Stimulated activated CD4-positive, alpha-beta T cell treated with anti-CD3 and anti-CD28 coated beads, Interleukin-1b, Interleukin-23, amount 100 ng/mL, for 24 hours (primary cell): ENCODE measurements at places on chromosomes 1 and 21.

DNA sequence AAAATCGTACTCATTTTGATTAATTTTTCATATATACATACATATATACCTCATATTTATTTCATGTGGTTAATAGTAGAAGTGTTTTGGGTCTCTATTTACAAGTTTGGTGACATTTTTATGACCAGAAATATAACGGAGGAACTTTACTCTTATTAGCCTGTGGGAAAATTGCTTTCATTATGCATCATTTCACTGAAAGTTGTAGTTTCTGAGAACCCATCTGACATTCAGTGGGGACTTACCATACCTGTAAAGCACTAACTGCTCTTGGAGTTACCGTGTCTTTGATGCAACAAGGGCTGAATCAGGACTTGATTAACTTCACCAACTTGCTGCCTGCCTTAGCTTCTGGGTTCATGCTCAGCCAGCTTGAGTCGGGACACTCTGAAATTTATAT is 49.9 kb upstream of the ITPKB start:
- DNase-seq: no peak

- no peak for DNase-seq
These were observed 126.0 kb upstream of the CAMK1G start for GRCh38 chr1:209457401-209458125.

GRCh38 chr21:25518491-25518911 is 88.8 kb downstream of the MRPL39 start:
- no peak for DNase-seq

- DNase-seq: no peak
These were observed 63.4 kb upstream of the MAP1LC3C start for GRCh38 chr1:242062271-242062670.

GRCh38 chr1:220914283-220915116 is 35.3 kb downstream of the HLX start:
- DNase-seq: no peak
